Aorta (tissue), 5 donors: ENCODE measurements at places on chromosomes 5 and 9. TPM values are rescaled to one million over a fixed set of nuclear protein-coding genes. Genes with fewer than 3 reads are reported as not detected.

- no peak for DNase-seq
Observed at GRCh38 chr5:79561525-79561893, 47.6 kb upstream of the HOMER1 start.

DNA sequence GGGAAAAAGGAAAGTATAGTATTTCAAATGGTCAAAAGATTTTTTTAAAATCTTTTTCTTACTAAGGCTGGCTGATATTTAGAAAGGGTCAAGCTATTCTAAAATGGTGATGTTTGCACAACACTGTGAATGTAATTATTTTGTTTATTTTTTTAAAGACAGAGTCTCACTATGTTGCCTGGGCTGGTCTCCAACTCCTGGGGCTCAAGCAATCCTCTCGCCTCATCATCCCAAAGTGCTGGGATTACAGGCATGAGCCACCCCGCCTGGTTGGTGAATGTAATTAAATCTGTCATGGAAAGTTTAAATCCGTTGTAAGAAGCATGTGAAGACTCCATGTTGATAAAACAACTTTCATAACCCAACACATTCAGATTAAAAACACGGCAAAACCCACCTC is 2.6 kb downstream of the UBTD2 start:
- no peak for DNase-seq

DNA sequence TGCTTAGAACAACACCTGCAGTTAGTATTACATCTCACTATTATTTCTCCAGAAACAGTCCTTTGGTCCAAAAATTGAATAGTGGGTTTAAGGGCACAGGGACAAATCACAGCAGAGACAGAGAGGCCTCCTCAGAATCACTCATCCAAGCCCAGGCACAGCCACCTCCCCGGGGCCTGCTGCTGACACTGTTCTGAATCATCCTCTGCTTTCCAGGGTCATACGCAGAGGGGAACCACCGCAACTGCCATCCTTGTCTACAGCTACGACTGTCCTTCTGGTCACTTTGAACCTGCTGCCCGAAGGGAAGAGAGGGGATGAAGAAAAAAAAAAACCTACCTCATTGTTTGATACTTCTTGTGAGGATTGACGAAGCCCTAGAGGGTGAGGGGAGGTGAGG is 35.3 kb upstream of the MAN2A1 start:
- no peak for DNase-seq

DNA sequence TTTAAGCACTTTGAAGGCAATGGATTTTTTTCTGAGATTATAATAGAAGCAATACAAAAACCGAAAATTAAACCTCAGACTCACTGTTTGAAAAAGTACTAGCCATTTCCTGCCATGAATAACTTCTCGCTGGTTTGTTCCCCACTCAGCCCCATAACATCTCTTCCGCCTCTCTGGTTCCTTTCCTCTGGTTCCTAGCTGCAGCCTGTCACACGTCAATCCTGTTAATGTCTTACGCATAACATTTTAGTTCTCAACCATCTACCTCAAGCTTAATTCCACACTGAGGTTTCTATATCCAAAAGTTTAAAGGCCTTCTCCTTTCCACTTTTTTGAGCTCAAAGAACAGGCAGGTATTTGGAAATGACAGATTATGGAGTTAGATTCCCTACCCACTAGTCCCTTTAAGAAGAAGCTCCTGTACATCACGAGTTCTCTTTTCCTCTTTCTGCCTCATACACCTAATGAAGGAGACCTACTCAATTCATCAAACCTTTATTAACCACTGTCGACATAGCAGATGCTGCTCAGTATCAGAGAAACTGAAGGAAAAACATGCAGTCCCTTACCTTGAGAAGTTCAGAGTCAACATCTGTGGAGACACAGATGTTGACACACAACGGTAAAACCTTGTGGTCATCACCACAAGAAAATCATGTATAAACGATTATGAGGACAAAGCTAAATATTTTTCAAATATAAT is 243.0 kb upstream of the PTGER4 start:
- DNase-seq = no peak

DNA sequence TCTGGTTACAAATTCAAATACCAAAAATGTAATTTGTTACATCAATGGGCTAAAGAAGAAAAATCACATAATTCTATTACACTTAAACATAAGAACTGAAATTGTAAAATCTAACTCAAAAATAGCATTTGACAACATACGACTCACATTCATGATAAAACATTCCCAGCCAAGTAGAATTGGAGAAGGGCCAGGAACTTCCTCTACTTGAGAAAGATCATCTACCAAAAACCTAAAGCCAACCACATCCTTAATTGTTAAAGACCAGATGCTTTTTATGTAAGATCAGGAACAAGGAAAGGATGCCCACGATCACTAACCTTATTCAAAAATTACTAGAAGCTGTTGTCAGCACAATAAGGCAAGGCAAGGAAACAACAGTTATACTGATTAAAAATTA is 1819.8 kb upstream of the C9orf72 start:
- no peak for DNase-seq

- no peak for DNase-seq
Observed at GRCh38 chr9:78004478-78005229, 27.0 kb downstream of the GNAQ start.

GRCh38 chr5:72478684-72479083 is 28.5 kb downstream of the ZNF366 start:
- DNase-seq = no peak

The PHF24 gene
- 0.88 TPM for total RNA-seq
